Kidney (tissue), 22 donors: ENCODE measurements at places on chromosomes 5 and 9. TPM values are rescaled to one million over a fixed set of nuclear protein-coding genes. Genes with fewer than 3 reads are reported as not detected.

DNA sequence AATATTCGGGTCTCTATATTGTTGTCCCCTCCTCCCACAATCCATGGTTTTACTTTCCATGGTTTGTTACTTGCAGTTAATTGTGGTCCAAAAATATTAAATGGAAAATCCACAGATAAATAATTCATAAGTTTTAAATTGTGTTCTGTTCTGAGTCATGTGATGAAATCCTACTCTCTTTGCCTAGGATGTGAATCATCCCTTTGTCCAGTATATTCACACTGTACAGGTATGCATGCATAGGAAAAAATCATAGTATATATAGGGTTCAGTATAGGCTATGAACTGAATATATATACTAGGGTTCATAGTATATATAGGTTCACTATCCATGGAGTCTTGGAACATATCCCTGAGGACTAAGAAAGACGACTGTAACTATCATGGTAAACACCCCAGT, 19.6 kb downstream of the INSYN2B start:
- DNase-seq = no peak

DNA sequence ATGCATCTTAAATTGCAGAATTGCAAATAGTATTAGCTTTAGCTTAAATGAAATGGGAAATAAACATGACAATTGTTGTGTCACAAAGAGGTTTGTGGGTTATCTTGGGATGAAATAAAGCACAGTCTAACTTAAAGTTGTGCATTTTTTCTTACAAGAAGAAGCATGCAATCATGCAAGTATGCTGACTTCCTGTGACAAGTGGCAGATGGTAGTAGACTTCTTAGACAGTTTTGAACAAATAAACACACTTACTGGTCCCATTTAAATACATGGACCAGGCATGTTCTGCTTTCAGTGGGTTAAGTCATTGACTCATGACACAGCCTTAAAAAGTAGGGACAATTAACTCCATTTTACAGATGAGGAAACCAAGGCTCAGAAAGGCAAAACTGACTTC, 15.9 kb upstream of the C5orf63 start:
- DNase-seq = no peak

- no peak for DNase-seq
Observed at GRCh38 chr5:159410480-159410879, 80.2 kb upstream of the IL12B start.

DNA sequence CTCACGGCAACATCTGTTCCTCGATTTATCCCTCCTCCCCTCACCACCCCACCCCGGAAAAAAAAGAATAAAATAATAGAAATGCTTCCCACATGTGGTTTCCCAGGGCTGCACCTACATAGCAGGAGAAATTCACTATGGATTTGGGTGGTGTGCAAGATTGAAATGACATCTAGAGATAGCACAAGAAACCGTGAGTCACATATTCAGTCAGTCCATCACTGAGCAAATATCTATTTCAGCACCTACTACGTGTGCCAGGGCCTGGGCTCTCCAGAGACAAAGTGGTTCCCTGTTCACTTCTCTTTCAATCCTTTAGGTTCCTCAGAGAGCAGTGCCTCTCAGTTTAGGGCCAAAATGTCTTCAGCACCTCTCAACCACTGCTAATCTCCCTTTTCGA, 45.0 kb upstream of the TTC1 start:
- no peak for DNase-seq

- peak; percentile 78 for DNase-seq
Observed at GRCh38 chr5:179166886-179167841, 107.0 kb downstream of the ZNF354C start.

DNA sequence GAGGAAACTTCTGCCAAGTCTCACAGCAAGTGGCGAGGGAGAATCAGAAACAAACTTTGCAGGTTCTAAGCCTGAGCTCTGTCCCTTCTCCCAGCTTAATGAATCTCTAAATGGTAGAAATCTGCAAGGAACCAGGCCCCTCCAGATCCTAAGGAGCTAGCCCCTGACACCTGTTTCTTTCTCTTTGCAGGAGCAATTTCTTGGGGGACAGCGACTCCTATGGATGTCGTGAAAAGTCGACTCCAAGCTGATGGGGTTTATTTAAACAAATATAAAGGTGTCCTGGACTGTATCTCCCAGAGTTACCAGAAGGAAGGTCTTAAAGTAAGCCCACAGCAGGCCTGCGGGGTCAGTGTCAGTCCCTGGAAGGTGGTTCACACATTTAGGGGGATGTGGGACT, 21.8 kb downstream of the IL9 start:
- DNase-seq = no peak

- no peak for DNase-seq
Observed at GRCh38 chr9:136782452-136782851, 8.7 kb upstream of the TMEM141 start.

- DNase-seq = no peak
Observed at GRCh38 chr9:87338088-87338989, 159.3 kb upstream of the DAPK1 start.

- DNase-seq = no peak
Observed at GRCh38 chr9:101536351-101536750, 2.7 kb downstream of the RNF20 start.

DNA sequence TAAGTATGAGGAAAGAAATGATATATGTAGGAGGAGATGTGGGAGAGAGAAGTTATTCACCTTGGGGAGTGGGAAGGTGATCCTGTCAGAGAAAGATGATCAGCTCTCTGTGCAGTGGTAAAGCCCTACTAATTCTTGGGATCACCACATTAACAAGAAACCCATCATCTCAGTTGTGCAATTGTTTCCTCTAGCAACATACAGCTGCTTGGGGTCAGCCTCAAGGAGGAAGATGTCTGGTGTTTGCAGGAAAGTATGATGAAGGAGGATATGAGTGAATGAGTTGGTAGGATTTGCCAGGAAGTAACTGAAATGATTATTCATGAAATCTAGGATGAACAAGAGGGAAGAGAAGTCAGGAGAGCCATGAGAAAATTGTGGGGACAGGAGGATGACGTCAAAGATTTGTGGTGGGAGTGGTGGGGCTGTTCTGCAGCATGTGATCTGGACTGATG, 50.1 kb downstream of the TNFSF8 start:
- no peak for DNase-seq

DNA sequence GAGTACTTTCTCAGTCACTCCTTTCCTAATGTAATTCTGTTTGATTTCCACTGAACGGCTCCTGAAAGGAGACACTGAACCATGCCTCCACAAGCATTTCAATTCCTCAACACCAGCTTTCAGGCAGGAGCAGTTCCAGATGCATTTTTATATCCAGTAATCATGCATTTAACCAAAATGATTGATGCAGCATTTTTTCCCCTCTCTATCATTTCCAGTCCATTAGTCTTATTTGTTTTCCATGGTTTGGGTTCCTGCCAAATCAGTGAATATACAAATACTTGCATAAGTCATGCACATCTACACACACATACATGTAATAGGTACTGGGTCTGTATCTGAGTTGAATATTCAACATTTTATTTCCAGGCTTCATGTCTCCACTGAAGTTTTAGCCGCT, 122.7 kb downstream of the GRIA1 start:
- no peak for DNase-seq

DNA sequence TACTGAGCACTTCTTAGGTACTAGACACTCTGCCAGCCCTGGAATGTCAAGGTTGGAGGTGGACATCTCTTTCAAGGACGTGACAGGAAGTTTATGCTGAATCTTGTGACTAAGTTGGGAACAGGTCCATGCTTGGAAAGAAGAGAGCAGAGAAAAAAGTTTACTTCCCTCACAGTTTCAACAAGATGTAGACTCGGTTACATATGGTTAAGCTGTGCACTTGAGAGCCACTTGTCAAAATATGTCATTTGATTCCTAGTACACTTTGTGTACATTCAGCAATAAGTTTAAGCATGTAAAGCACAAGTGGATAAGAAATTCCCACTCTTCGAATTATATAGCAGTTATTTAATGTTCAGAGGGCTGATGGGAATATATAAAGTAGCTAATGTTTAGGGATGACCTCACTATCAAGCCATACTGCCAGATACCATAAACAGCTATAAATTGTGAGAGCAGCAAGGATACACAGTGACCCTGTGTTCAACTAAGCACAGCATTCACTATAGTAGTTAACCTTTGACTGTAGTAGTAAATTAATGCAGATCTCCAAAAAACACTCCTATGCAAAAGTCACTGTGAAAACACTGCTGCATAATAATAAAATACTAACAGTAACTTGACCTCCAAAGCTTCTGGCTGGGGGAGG, 1944.6 kb upstream of the WWC1 start:
- DNase-seq = peak; percentile 35

DNA sequence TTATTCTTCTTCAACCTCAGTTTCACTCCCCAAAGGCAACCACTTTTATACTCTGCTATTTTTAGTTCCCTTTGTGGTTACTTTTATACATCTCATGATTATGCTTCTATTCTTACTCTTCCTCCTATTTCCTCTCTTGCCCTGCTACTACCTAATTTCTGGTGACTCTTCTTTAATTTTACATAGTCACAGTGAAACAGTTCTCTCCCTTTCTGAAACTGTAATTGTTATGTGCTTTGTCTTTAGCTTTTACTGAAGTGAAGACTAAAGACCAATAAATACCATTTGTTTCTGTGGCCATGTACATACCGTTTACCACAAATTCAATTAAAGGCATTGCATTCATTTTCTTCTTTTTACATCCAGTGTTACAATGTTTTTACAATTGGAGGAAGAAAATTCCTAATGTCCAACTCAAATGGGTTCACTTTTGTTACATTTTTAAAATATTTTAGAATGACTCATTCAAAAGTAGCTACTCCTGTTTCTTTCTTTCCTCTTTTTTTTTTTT, 410.6 kb downstream of the PSAT1 start:
- DNase-seq = no peak

- DNase-seq = peak; percentile 71
Observed at GRCh38 chr5:174935854-174936474, 211.6 kb downstream of the MSX2 start.

GRCh38 chr5:76714751-76715485, 1.0 kb upstream of the F2R start:
- peak; percentile 56 for DNase-seq

DNA sequence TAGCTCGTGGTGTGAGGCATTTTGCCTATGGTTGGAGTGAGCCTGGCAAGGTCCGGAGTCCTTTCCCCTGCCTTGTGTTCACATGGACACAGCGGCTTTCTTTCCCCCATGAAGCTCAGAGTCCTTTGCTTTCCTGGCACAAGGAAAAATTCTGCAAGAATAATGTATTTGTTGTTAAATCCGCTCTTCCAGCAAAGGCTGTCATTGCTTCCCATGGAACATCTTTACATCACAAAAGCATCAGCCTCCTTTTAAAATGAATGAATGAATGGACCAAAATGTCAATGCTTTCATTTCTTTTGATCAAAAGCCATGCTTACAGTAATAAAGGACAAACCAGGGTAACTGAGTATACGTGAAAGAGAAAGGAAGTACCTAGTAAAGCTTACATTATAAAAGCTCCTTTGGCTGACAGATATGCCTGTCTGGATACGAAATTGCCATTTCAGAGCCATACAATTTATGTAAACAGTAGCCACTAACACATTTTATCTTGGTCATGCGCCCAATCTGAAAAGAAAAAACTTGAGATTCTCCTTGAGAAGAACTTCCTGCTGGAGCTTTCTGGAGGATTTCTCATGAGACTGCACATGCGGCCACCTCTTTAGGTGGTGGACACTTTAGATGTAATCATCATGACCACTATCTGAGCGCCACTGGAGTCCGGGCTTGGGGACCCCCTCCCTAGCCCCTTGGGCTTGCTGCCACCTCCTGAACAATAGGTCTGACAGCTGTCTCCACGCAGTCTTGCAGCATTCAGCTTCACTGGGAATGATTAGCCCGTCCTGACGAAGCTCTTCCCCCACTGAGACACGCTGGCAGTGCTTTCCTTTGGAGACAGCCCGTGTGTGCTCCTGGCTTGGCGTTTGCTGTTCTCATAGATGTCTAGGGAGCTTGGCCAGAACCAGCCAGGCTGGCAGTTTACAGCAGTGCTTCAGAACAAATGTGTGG, 355.9 kb downstream of the ADAMTS6 start:
- no peak for DNase-seq

DNA sequence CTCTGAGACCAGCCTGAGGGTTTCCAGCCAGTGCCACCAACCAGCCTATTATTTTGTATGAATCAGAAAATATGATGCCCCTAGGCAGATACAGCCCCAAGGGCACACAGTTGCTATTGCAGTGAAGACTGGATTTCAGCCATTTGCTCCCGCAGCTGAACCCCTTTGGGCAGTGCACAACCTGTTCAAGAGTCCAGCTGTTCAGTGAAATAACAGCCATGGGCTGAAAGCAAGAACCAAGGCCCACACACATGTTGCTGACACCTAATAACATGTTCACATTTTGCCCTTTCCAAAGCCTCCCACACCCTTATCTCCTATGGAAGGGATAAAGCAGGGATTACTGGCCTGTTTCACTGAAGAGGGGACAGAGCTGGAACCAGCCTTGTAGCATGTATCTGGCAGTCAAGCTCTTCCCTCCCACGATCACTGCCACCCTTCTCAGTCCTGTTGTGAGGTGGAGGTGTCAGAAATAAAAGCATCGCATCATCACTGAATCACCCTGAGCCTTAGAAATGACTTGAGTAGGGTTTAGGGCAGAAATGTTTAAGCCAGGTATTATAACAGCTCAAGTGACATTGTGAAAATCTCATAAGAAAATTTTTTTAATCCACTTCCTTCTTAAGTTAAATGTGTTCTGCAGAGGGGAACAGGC, 137.1 kb upstream of the FSTL4 start:
- no peak for DNase-seq

DNA sequence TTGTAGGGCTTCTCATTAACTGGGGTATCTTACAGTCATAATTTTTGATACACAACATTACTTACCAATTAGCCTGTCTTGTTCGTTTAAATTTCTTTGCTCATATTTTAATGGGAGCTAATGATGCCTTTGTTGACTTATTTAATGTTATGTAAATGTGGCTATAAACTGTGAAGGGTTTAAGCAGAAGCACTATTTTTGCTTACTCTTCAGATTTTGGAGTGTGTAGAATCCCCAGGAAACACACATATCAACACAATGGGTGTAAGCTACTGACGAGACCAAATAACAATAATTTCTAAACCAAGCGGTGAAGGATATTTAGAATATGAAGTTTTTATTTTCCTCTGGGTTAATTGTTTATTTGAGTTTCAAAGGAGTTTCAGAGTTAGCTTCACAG, 452.5 kb downstream of the EBF1 start:
- no peak for DNase-seq

DNA sequence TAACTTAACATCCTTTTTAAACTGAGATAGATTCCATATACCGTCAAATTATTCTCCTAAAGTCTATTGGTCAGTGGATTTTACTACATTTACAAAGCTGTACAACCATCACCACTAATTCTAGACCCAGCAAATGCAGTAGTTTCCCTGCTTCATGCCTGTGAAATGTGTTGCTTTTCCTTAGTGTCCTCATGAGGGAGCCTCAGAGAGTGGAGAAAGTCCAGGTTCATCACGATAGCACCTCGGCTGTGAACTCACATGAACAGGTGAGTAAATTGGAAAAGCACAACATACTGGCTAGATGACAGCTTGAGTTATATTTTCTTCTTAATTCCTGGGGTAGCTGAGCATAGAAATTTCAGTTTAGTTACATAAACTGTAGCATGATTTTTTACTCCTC, 653.7 kb downstream of the MTRR start:
- no peak for DNase-seq

The PCDHA1 gene
- 0.13 TPM for total RNA-seq

The NR3C1 gene
- total RNA-seq = 69.0 TPM

The DMRT2 gene
- total RNA-seq = 9.3 TPM

The ACTBL2 gene
- 0.13 TPM for total RNA-seq

The SOHLH1 gene
- total RNA-seq = not detected

The TXNDC8 gene
- not detected for total RNA-seq

The PCDHB4 gene
- total RNA-seq = 5.8 TPM

The LHX3 gene
- total RNA-seq = not detected

The PCDHB3 gene
- 3.1 TPM for total RNA-seq

The IRX1 gene
- 62.0 TPM for total RNA-seq

The LMX1B gene
- 0.57 TPM for total RNA-seq

The C9orf153 gene
- total RNA-seq = not detected
